Chondrocyte (in vitro differentiated cells): ENCODE measurements at places on chromosomes 3 and 15.

- DNase-seq: no peak
Observed at GRCh38 chr3:74709951-74710350, 95.5 kb upstream of the CNTN3 start.

- DNase-seq: no peak
Observed at GRCh38 chr3:171458071-171458863, 1.9 kb downstream of the TNIK start.

GRCh38 chr15:91572110-91572509 is 281.4 kb upstream of the SLCO3A1 start:
- DNase-seq: no peak

DNA sequence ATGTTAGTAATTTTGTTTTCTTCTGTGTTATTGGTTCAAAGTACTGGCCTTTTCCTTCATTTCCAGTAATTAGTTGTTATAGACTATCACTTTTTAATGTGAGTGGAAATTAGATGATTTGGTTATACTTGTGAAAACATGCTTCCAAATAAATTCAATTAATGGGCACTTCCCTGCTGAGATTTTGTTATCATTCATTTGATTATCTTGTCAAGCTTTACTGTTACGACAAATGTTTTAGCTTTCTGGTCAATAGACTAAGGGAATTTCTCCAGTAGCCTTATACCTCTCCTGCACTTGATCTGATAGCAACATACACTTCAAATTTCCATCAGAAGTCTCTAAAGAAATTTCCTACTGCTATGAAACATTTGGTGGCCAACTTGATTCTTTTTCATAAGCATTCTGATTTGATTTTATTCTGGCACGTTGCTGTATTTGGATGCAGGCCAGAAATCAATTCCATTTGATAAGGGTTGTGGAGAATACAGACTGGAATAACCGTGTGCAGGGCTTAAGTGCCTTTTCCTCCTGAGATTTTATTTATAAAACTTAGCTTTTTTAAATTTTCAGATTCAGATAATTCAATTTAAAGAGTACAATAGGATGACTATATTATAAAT is 573.8 kb upstream of the NAALADL2 start:
- DNase-seq: no peak

DNA sequence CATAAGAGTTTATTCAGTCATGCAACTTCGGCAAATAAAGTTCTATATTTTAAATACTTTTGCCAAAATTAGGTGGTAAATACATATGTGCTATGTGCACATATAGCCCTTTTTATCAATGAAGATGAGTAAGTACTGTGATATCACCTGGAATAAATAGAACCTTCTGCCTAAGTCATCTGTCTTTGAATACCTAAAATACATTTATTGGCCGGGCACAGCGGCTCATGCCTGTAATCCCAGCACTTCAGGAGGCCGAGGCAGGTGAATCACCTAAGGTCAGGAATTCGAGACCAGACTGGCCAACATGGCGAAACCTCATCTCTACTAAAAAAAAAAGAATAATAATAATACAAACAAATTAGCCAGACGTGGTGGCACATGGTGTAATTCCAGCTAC is 73.8 kb upstream of the FLNB start:
- DNase-seq: no peak

GRCh38 chr3:157633241-157633640 is 130.0 kb upstream of the VEPH1 start:
- no peak for DNase-seq

GRCh38 chr3:65593780-65594752 is 444.7 kb downstream of the MAGI1 start:
- no peak for DNase-seq

DNA sequence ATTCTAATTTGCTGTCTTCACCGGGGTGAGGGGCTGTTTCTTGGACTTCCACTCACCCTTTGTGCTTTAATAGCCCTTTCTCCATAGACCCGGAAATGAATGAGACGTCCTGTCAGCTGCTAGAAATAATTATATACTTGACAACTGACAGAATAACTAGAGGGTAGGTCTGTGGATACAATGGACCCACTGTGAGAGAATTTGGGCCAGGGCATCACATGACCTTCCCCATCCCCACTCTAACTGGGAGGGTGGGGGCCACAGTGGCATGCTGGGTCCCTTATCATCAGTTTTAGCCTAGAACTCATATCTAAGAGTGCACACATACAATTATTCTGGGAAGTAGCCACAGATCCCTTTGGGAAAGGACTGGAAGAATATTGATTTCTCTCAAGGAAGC is 25.9 kb upstream of the MINAR1 start:
- no peak for DNase-seq

DNA sequence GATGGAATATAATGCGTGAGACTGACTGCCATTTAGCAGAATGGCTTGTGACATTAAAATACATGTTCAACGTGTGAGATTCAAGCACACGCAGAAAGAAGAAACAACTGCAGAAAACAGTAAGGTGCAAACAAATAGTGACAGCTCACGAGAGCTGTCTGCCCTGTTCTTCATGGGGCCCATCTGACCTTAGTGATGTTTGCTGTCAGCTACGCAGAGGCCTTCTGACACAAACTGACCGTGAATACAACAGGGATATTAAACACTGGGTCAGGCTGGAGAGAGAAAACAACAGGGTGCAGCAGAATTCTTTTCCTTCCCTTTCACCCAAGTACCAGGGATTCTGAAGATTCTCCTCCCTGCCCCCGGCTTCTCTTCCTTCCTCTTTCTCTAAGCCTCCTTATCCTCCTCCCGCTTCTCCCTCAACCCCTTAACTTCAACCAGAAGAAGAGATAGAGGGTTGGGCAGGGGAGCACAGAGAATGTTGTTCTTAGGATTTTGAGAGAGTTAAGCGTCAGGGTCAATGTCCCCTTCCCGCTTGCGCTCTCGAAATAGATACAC is 2.1 kb downstream of the TNFAIP8L3 start:
- no peak for DNase-seq

GRCh38 chr3:130929804-130930203 is 35.9 kb downstream of the ATP2C1 start:
- no peak for DNase-seq

DNA sequence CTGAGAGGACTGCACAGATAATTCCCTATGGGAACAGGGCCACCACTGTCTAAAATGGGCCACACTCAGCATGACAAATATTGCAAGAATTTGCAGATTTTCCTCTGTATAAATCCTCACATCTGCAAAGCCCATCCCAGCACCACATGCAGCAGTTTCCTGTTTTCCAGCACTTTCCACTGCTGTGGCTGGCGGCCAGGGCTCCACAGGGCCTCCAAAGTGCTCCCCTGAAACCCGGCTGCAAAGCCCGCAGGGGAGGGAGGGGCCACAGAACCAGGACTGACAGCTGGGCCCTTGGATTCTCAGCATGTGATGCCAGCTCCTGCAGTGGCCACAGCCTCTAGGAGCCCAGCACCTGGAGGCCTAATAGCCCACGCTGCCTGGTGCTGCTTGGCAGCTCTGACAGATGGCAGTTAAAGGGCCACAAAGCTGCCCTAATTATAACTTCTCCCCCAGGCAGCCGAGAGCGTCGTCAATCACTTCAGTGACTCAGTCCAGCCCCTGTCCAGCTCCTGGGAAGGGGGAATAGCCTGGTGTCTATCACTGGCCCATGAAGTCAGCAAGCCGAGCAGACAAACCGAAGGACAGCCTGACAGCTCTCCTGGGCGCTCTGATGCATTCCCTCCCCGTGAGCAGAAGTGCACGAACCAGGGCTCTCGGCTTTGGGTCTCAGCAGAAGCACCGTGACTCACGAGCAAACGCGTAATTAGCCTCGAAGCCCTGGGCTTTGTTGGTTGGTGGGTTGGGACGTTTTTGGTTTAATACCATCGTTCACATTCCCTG is 4.7 kb downstream of the LRRC15 start:
- DNase-seq: no peak

DNA sequence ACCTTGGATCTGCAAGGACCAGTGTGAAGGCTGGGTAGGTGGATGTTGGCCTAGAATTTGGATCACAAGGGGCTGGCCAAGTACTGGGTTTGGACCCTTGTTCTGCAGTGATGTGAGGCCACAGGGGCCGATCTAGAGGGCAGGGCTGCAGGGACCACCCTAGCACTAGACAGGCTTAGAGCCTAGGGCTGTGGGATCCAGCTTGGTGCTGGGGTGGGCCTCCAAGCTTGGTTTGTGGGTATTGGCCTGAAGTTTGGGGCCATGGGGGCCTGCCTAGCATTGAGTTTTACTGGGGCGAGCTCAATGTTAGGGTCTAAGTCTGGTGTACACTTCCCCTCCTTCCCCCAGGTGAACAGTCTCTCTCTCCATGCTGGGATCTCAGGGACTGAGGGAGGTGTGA is 36.5 kb downstream of the UBE3A start:
- no peak for DNase-seq

GRCh38 chr15:60223176-60223575 is 174.6 kb downstream of the ANXA2 start:
- DNase-seq: no peak

DNA sequence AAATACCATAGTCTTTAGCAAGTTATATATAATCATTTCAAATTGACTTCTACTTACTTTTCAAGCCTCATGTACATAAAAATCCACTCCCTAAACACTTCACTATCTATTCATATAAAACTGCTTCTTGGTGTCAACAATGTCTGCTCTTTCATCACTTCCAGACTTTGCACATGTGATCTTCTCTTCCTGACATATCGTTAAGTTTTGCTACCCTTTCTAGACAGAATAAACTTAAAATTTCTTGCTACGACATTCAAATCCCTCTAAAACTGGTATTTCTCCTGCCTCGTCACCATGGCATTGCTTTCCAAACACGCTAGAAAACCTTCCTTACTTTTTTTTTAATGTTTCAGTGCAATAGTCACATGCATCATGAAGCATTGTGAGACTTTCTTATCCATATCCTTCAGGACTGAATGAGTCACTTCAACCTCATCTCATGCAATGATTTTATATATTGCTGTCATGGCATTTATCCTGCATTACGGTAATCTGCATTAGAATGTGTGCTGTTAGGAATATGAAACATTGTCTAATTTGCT is 122.8 kb downstream of the GMNC start:
- no peak for DNase-seq

DNA sequence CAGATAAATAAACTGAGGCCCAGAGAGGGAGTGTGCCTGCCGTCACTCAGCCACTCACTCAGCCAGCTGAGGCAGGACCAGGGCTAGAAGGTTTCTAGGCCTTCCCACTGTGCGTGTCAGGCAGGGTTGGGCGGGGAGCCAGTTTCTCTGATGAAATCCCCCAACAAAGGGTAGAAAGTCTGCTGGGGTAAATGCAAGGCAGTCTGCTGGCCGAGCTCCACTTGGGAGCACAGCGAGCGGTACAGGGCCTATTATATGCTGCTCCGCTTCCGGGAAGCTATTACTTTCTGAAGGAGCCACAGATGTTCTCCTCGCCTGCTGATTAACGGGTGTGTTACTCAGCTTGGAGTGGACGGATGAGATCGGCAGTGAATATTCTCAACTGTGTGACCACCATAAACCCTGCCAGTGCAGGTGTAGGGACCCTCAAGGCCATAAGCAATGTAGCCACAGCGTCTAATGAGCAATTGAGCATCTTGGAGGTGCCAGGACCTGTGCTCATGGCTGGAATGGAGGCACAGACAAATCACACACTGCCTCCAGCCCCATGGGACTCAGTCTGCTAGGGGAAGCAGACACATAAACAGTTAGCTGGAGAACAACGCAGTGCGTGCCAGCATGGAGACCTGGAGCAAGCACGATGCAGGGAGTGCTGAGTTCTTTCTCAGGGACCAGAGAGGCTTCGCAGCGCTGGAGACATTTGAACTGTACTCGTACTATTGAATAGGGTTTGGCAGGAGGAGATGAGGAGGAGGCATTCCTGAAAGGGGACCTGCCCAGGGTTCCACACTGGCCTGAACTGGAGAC is 42.1 kb downstream of the CORO2B start:
- DNase-seq: no peak

DNA sequence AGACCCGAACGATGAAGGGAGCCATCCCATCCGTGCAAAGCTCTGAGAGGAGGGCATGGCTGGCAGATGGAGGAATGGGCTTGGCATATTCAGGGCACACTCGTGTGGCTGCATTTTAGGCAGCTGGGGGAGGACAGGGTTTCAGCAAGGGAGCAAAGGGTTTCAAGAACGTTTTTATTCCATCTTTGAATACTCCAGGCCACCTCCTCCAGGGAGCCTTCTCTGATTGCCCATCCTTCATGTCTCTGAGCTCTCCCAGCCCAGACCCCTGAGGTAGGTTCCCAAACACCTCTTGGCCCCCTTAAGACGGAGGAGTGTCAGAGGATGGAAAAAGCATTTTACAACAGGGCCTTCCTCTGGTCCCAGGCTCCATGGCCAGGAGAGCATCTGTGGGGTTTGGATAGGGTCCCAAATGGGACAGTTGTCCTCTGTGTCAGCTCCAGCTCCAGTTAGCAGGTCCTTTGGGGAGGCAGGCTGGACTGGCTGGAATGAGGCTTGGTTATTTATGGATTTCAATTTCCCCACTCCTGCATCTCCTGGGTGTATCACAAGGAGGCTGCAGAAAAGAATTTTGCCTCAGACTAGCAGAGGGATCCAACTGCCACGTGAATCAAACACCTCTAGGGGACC is 17.7 kb upstream of the SLC6A1 start:
- no peak for DNase-seq

- no peak for DNase-seq
Observed at GRCh38 chr3:68256635-68257223, 602.3 kb upstream of the SUCLG2 start.

- DNase-seq: no peak
Observed at GRCh38 chr3:30502742-30503073, 103.7 kb upstream of the TGFBR2 start.

DNA sequence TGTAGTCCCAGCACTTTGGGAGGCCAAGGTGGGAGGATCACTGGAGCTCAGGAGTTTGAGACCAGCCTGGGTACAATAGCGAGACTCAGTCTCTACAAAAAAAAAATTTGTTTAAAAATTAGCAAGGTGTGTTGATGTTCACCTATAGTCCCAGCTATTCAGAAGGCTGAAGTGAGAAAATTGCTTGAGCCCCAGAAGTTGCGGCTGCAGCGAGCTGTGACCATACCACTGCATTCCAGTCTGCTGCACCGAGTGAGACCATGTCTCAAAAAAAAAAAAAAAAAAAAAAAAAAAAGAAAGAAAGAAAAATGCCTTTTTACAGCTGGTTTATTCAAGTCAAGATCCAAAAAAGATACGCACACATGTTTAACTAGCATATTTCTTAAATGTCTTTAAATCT is 17.0 kb upstream of the MUC20 start:
- DNase-seq: no peak

DNA sequence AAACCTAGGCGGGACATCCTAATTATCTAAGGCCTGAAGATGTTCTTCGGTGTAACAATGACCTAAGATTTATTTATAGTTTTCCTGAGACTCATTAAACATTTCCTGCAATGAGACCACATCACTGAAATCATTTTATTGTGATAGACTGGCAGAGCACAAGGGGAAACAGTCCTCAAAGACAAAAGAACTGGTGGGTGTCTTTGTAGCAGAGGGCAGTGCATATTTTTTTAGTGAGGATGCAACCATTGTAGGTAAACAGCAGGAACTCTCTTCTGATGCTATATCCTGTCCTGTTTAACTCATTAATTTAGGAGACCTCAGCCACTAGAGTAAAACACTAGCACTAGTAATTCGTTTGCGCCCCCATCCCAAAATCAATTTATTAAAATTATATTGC is 100.0 kb downstream of the MAGI1 start:
- no peak for DNase-seq

GRCh38 chr3:151203051-151203420 is at the start of gene GPR171:
TSS of gene GPR171 (minus strand) at chr3:151203216. CDS start at chr3:151199386, 3,830 bp downstream.
- DNase-seq: no peak

GRCh38 chr3:69004138-69004537 is 9.3 kb downstream of the EOGT start:
- no peak for DNase-seq

- DNase-seq: no peak
Observed at GRCh38 chr15:74631408-74631807, 15.8 kb downstream of the CLK3 start.
